Stimulated activated CD4-positive, alpha-beta T cell treated with anti-CD3 and anti-CD28 coated beads, Interleukin-1b, Interleukin-23, amount 100 ng/mL, for 1 hour (primary cell): ENCODE measurements at places on chromosomes 1 and 21.

- no peak for DNase-seq
These were observed 19.4 kb upstream of the LRRC53 start for GRCh38 chr1:74531796-74532195.

DNA sequence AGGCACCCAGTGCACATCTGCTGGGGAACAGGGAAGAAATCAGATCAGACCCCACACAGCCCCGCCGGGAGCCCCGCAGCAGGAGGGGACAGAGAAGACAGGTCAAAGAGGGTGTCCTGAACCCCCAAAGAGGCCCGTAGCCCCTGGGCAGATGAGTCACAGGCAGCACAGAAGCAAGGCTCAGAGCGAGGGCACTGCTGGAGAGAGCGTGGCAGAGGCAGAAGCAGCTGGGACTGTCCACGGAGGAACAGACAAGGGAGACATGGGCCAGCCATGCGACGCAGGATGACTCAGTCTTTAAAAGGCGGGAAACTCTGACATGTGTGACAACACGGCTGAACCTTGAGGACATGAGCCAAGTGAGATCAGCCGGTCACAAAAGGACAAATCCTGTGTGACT is 14.5 kb upstream of the PRDM16 start:
- no peak for DNase-seq

DNA sequence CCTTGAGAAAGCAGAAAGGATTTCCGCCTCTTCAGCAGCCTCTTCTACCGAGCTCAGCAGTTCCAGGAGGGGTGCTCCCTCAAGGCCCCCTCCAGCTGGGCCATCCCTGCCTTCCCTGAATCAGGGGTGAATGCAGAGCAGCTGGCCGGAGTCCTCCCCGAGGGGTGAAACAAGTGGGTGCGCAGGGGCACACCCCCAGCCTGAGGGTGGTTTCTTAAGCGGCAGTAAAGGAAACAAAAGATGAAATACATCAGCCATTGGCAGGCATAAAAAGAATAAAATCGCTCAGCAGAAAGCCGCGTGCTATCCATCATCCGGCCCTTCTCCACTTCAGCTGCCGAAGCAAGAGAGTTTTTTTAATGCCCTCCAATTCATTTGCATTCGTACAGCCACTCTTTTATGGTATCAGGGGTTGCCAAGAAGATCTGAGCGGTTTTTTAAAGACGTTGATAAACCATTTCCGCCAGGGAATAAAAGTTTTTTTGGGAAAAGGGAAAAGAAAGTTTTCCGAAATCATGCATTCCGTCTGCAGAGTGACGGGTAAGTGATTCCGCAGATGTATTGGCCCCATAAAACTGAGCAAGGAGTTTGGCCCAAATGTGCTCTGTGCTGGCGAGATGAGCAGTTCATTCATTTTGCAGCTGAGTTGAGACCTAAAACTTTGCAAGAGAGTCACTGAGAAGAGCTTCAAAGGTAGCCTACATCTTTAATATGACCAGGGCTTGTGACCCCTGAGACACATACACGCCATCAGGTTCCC is 73.7 kb upstream of the ZC3H12A start:
- DNase-seq: no peak

DNA sequence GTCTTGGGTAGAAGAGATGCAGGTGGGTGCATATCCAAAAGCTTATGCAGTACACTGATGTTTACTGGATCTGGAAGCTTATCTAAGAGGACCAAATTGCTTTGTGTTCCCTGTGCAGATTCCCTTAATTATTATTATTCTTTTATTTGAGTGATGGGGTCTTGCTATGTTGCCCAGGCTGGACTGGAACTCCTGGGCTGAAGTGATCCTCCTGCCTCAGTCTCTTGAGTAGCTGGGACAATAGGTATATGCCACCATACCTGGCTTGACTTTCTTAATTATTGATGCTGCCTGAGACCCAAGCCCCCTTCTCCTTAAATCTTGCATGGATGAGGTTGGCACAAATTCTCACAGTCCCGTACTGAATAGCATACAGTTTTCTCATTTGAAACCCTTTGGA is 83.0 kb downstream of the MACF1 start:
- no peak for DNase-seq

DNA sequence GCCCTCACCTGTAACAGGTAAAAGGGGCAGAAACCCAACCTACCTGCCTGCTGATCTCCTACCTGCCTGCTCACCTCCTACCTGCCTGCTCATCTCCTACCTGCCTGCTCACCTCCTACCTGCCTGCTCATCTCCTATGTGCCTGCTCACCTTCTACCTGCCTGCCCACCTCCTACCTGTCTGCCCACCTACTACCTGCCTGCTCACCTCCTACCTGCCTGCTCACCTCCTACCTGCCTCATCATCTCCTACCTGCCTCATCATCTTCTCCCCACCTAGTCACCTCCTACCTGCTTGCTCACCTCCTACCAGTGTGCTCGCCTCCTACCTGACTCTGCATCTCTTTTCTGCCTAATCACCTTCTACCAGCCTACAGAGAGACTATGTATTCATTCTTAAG is 452.9 kb downstream of the MATN1 start:
- DNase-seq: no peak

DNA sequence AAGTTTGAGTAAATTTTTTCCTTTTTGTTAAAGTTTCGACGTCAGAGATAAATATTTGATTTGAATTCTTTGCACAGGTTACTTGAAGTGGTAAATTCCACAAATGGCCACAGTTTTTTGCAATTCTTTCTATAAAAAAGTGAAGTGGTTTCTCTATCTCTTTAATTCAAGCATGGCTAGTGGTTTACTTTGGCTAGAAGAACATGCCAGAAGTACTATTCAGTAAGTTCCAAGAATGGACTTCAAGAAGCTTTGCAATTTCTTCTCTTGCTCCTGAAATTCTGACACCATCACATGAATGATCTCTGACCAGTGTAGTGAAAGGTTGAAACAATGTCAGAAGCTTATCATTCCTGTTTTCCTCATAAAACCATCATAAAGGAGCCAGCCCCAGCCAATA is 55.7 kb upstream of the RNPC3 start:
- no peak for DNase-seq

DNA sequence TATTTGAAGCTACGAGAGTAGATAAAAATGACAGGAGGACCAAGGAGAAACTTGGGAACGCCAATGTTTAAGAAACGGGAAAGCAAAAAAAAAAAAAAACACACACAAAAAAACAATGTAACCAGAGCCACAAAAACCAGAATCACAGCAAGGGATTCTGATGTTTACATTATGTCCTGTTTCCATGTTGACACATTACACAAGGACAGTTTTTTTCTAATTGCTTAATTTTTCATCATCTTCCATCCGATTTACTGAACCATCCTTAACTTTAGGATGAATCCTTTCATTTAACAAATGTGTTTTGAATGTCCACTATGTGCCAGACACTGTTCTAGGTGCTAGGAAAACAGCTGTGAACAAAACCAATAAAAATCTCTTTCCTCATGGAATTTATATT is 1.4 kb upstream of the BCL10 start:
- no peak for DNase-seq

DNA sequence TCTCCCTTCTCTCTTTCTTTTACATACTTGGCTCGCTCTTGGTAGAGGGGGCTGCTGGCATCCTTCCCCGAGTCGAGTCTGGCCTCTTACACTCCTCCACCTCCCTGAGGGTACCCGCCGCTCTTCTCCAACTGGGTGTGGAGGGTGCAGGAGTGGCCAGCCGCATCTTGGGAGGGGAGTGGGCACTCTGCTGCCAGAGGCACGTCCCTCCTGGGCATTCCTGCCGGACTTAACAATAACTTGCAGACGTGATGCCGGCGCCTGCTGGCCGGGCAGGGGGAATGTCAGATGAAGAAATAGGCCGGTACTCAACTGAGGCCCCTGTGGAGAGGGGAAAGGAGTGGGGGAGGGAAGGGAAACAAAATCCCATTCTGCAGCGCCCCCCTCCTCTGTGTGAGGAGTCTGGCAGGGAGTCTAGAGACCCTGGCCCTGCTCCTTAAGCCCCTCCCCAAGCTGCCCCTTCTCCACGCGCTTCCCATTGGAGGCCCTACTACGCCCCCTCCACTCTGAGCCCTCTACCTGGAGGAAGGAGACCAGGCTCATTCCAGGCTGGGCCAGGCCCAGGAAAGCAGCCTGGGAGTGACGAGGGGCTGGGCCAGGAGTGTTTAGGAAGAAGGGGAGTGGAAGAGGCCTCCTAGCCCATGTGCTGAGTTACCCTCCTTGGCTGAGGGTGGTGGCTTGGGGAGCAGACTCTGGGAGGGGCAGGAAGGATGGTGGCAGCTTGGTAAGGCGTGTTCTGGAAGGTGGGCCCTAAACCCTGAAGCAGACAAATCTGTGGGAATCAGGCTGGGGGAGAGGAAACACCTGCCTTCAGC is 1.8 kb downstream of the ATP2B4 start:
- no peak for DNase-seq

- no peak for DNase-seq
These were observed 100.5 kb downstream of the GIPC2 start for GRCh38 chr1:78146205-78146771.

- DNase-seq: no peak
These were observed 42.7 kb upstream of the TMEM51 start for GRCh38 chr1:15110867-15111230.

DNA sequence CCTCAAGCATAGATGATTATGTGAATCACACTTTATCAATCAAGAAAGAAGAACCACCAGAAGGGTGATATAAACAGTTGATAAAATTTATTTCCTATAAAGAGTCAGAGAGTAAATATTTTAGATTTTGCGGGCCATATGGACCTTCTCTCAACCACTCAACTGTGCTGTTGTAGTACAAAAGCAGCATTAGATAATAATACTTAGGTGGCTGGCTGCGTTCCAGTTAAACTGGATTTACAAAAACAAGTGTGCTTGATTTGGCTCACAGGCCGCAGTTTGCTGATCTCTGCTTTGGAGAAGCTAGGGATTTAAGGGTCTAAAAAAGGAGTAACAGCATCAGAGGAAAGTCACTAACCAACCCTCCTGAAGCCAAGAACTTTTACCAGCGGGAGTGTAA is 1406.0 kb downstream of the KCNT2 start:
- DNase-seq: no peak

GRCh38 chr21:29704719-29705118 is 235.1 kb downstream of the GRIK1 start:
- no peak for DNase-seq

DNA sequence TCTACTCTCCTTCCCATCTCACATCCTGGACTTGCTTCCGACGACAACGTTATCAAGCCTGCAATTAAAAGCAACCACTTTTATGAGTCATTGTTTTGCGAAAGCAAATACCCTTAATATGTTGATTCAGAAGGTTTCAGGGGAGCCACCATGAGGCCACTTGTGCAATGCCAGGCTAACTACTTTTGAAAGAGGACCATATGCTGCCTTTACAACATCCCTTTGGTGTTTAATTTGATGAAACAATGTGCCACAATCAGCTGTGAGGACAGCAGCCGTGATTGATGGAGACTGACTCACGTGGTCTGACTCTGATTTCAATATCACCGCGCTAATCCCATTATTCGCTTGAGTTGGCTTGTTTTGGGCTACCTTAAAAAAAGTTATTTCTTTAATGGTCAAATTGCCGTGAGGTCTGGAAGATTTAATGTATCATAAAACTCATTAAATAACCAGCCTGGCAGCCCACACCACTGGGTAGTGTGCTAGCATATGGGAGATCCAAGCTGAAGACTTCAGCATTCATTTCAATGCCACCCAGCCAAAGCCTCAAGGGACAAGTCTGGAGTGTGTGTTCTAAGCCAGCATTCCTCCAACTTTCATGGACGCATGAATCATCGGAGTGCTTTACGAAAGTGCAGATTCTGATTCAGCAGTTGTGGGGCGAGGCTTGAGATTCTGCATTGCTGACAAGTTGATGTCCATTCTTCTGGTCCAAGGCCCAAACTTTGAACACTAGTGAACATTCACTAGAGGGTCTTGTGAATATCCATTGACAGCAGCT is 73.3 kb upstream of the PAXBP1 start:
- no peak for DNase-seq

GRCh38 chr1:966704-967300 is 520 bp downstream of the PLEKHN1 start:
- peak; percentile 52 for DNase-seq

- no peak for DNase-seq
These were observed 1.2 kb downstream of the TUT4 start for GRCh38 chr1:52551507-52552235.
